HFFc6 (cell line): ENCODE measurements at places on chromosomes 11 and 22.

DNA sequence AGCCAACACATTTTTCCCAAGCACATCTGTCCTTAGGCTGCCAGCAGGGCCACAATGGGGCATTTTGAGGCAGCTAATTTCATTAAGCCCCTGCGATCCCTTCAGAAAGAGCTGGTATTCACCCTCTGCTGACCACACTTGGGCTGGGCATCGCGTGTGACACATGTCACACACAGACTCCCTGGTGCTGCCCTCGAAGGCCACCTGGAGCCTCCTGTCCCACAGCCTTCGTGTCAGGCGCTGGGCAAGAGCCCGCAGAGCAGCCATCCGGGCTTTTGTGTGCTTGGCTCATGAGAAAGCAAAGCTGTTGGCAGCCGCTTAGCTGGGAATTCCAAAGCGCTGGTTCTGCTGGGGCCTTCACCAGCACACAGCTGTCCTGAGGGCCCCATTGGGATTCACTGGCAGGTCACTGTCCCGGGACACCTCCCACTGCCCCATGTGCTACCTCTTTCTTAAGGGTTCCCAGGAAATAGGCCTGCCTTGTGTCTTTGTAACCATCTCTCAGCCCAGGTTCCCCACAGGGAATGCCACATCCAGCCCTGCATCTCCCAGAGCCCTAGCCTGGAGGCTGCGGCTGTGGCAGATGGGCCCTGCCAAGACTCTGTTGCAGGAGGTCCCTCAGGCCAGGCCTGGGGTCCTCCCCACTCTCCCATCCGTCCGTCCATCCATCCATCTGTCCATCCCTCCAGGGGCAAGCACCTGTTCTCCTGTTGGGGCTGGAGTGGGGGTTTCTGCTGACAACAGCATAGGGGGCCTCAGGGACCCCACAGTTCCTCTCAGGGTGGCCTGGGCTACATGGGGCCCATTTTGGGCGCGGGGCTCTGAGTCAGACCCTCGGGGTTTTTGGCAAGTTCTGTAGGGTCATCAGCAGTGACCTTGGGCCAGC is 4.9 kb downstream of the CLDN5 start:
- no peak for DNase-seq

DNA sequence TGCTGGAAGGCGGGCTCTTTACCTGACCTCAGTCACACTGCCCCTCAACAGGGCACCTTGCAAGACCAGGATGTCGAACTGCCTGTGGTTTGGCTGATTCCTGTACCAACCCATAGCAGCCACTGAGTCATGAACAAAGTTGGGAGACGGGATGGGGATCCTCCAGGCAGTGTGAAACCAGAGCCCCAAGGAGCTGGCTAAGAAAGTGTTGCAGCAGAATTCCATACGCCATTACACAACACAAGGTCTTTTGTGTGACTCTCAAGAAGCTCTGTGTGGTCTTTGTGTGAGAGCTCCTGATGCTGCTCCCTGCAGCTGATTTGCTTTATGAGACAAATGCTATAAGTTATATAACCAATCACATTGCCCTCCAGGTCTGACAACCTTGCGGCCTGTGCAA is 617.7 kb downstream of the OPCML start:
- no peak for DNase-seq

- DNase-seq = no peak
Observed at GRCh38 chr11:46607516-46607915, 9.5 kb downstream of the HARBI1 start.

DNA sequence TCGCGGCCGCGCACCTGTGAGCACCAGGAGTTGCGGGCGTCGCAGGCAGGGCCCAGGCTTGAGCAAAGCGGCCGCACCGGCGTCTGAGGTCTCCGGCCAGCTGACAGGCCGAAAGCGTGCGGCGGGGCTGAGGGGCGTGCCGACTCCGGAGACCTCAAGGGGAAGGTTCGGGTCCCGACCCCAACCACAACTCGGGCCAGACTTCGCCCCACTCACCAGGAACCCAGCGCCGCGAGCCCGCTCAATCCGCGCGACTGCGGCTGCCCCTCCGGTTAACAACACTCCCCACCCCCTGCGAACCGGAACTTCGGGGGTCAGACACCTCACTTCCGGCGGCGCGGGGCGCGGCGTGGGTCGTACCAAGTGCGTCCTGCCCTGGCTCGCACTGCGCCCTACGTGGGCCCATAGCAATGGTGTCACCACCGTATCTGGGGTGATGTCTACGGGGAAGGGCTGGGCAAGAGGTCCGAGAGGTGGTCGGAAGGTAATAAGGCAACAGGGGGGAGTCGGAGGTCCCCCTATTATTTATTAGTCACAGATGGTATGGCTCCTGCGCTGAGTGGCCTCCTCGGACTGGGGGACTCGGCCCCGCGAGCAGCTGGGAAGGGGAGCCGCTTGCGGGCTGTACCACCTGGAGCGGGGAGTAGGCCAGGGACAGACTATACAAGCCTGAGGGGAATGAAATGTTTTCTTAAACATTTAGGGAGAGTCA is at the start of gene SYVN1:
SYVN1 (minus strand) TSS at position 280 of the 712 bp plus-strand sequence. CDS start 918 bp downstream, outside the sequence.
- peak; percentile 75 for DNase-seq

DNA sequence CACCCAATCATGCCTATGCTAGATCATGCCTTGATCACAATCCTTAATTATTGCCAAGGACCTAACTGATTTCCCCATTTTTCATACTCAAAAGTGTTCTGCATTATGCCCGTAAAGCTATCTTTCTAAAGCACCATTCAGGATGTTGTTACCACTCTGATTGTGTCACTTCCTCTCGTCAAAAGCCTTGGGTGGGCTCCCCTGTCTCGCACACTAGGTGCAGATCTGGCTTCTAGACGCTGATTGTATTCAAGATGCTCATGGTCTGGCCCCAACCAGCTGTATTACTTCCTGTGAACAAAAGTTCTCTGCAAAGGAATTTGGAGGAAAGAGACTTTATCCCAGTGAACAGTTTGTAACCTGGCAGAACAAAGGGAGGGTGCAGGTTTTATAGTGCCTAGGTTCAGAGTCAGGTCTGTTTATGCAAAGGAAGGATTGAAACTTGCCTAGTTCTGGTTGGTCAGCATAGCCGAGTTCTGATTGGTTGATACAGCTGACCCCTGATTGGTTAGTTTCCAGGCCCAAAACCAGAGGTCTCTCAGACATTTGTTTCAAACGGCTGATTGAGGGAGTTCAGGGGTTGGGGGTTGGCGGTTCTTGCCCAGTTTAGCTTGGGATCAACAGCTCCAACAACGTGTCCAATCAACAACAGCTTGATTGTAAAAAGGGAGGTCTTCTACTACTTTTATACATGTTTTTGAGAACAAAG is 25.4 kb downstream of the ATG13 start:
- DNase-seq = no peak

GRCh38 chr11:71400216-71400615 is 48.0 kb downstream of the DHCR7 start:
- no peak for DNase-seq

GRCh38 chr11:86370922-86371594 is 3.6 kb upstream of the CCDC81 start:
- peak; percentile 63 for DNase-seq

- no peak for DNase-seq
Observed at GRCh38 chr11:40746282-40746681, 713.2 kb downstream of the LRRC4C start.

DNA sequence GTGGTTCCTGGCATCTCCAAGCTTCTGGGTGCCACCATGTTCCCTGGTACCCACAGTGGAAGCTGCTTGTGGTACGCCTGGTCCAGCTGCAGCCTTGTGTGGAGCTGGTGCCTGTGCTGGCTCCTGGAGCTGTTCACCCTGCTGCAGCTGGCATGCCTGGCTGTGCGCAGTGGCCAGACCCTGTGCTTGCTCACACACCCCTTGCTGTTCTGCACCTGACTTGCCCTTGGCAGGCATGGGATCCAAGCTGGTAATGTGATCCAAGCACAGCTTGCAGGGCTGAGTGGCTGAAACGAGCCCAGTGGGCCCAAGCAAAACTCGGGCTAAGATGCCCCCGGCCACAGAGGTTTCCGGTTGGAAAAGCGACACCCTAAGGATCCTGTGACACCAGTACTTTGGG is 104.7 kb upstream of the CLMP start:
- no peak for DNase-seq

- no peak for DNase-seq
Observed at GRCh38 chr11:16408619-16409018, 52.3 kb upstream of the SOX6 start.

DNA sequence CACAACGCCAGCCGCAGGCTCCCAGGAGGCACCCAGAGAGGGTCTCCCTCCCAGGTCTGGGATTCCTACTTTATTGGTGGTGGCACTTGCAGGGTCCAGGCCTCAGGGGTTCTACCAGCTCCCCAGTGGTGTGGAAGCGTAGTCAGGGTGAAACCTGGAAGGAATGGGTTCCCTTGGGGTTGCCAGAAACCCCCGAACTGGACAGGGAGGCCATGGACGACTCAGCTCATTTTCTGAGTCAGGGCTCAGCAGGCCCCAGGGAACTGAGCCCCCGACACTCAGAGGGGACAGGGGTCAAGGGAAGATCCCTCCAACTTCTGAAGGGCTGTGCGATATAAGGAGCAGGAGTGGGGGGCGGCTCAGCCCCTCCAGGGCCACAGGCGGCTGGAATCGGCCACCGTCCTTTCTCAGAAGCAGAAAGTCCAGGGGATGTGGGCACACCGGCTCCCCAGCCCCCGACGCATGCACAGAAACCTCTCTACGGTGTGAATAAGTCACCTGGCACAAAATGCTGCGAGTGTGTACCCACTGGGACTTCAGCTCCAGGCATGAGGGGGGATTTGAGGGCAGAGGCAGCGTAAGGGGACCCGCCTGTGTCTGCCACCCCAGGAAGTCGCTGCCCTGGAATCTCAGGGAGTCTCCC is 25.1 kb downstream of the MRGPRG start:
- DNase-seq = no peak

GRCh38 chr11:33476945-33477606 is 219.9 kb downstream of the HIPK3 start:
- DNase-seq = peak; percentile 55

DNA sequence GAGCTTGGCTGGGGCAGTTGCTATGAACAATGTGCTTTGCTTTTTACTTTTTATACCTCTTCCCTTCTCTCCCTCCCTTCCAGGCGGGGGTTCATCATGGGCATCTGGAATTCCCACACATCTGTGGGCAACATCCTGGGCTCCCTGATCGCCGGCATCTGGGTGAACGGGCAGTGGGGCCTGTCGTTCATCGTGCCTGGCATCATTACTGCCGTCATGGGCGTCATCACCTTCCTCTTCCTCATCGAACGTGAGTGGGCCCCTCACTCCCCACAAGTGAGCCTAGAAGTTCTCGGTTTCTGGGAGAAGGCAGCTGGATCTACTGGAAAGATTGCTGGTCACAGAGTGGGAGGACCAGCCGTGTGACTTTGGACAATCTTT is 17.4 kb downstream of the SLC37A2 start:
- DNase-seq = no peak

- DNase-seq = peak; percentile 37
Observed at GRCh38 chr11:78045851-78046485, 17.7 kb upstream of the THRSP start.

GRCh38 chr11:126673319-126673718 is 317.8 kb downstream of the ST3GAL4 start:
- DNase-seq = no peak

DNA sequence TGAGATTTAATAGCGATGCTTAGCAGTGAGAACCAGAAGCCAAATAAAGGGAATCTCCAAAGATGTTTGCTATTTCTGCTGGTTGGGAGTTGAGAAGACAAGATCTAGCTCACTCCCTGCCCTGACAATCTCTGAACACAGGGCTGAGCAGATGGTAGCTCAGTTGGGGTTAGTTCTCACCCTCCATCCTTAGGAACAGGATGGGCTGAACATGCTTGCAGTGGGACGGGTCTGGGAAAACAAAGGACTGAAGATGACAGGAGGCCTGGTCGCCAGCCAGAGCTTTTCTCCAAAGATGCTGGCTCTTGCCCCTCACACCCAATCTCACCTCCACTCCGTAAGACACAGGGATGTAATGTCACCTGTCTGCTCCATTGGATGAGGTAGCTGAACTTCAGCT is 72.7 kb downstream of the SC5D start:
- no peak for DNase-seq

- DNase-seq = no peak
Observed at GRCh38 chr11:12807621-12808020, 133.4 kb downstream of the TEAD1 start.

- peak; percentile 82 for DNase-seq
Observed at GRCh38 chr11:62880231-62880802, 379 bp upstream of the SLC3A2 start.

DNA sequence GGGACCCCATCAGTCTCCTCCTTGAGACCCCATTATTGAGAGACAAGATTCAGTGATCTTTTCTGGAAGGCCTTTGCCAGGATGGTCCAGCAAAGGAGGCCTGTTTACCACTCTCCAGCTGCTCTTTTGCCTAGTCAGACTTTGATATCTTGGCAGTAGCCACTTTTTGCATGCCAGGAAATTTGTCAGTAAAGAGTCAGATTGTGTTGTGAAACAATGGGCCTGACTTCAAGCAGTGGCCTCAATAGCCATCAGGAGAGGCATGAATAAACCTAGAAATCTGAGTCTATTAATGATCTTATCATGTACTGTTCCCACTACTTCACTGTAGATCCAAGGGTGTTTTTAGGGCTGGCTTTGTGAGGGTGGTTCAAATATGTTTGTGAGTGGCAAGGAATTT is 479.4 kb downstream of the JRKL start:
- no peak for DNase-seq

DNA sequence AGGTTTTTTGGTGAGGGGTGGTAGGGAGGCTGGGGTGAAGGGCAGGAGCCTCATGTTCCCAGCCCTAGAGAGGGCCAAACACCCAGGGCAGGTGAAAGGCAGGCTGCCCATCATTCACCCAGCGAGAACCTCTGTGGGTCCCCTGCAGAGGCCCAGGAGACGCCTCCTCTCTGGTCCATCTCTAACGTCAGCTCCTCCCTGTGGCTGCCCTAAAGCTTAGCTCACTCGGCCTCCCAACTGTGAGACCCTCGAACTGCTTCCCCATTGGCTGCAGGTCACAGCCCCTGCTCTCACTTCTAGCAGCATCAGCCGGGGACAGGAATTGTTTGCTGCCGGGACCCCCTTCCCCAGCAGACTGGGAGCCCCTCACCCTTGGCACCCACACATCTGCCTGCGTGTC is 615 bp upstream of the NFAM1 start:
- DNase-seq = no peak

- peak; percentile 65 for DNase-seq
Observed at GRCh38 chr11:72278905-72279304, 34.9 kb upstream of the PHOX2A start.

DNA sequence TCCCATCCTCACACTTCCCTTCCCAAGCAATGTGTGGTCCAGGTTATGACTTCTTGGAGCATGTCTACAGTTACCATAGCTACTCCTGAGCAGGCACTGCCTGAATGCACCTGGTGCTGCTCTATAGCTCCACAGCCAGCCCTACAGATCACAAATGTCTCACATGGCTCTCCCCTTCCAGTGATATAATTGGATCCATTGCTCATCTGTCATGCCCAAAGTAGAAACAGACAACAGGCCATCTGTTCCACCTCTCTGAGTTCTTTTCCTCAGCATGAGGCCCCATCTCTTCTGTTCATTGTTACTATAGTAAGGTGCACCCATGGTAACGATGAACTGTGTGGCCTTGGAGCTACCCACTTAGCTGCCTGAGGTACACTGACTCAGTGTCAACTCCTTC is 320.3 kb upstream of the ZC3H12C start:
- no peak for DNase-seq

- DNase-seq = no peak
Observed at GRCh38 chr22:38751422-38752346, 4.1 kb downstream of the SUN2 start.

GRCh38 chr11:74154620-74155281 is 16.1 kb downstream of the C2CD3 start:
- peak; percentile 13 for DNase-seq

GRCh38 chr11:15883455-15883920 is 472.9 kb downstream of the SOX6 start:
- DNase-seq = no peak
